H4 (cell line): ENCODE measurements at places on chromosomes 3 and 15.

- DNase-seq: no peak
Measured at GRCh38 chr3:168250415-168250861, 154.7 kb upstream of the GOLIM4 start.

DNA sequence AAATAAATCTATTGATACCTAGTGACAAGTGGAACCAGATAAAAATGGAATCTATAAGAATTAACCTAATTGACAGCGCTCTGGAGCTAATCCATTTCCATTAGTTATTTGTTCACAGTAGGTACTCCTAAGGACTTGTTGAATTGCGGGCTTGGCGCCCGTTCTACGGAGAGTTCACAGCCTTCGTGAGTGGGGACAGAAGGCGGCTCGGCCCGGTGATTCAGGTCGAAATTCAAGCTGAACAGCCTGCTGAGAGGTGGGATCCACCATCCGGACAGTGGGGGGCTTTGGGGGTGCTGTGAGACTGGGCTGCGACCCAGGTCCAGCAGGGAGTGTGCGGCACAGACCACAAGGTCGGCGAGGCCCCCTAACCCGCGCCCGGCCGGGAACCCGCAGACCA lies 779 bp upstream of the CTNNB1 start:
- DNase-seq: no peak

DNA sequence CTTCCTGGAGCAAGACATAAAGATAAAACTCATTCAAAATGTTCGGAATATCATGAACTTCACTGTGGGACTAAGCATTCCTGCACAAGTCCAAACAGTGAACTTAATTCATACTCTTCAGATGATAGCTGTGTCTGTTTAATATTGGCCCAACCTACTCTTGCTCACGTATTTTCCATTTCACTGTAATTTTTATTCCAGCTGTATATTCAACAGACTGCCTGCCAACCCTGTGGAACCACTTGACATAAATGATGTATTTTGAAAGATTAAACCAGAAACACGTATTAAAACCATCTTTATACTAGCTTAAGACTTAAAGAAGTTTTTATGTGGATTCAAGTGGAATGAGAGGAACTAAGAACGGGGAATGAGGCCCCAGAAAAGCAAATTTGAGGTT lies 172.5 kb downstream of the TMEM108 start:
- no peak for DNase-seq

DNA sequence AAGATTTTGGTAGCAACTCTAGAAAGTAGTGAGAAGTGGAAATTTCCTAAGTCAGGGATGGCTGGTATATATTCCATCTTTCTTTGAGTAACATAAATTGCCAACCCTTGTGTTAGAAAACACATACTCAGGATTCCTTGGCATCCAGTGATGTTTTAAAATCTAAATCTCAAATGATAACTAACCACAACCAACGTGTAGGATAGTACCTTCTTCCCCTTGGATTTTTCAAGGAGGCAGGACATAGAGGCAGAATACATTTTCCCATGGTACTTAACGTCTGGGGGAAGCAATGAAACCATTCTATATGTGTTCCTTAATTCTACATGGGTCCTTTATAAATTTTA lies 93.4 kb downstream of the WDR76 start:
- no peak for DNase-seq

DNA sequence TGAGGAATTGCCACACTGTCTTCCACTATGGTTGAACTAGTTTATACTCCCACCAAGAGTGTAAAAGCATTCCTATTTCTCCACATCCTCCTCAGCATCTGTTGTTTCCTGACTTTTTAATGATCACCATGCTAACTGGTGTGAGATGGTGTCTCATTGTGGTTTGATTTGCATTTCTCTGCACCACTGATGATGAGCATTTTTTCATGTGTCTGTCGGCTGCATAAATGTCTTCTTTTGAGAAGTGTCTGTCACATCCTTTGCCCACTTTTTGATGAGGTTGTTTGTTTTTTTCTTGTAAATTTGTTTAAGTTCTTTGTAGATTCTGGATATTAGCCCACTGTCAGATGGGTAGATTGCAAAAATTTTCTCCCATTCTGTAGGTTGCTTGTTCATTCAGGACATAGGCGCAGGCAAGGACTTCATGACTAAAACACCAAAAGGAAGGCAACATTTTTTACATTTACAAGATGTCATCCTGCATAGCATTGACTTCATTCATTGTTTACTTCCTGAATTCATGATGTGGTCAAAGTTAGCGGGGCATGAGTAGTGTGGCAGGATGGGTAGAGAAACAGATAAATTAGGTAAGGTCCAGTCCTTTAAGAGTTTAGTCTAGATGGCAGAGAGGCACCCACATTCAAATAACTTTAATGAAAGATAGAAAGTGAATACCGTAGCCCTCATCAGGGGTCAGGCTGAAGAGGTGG lies 45.1 kb upstream of the LPP start:
- no peak for DNase-seq

DNA sequence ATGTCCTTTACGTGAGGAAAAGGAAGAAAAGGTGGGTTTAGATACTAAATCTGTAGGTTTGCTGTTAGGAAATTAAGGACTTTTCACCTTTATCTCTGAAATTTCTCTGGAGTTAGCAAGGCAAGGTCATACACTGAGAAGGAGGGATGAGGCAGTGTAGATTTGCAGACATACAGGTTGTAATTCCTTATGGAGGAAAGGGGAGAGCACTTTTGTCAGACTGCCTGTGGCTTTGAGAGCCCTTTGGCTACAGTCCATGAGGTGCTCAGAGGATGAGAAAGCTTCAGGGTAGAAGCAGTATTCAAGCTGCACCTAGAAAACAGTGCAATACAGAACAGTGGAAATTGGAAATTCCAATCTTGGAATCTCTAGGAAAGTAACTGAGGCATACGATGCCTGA lies 8.3 kb downstream of the RPL14 start:
- no peak for DNase-seq

GRCh38 chr3:128748557-128748956 lies 22.6 kb downstream of the RAB7A start:
- DNase-seq: no peak

- DNase-seq: no peak
Measured at GRCh38 chr15:85764649-85765277, 30.0 kb downstream of the KLHL25 start.

DNA sequence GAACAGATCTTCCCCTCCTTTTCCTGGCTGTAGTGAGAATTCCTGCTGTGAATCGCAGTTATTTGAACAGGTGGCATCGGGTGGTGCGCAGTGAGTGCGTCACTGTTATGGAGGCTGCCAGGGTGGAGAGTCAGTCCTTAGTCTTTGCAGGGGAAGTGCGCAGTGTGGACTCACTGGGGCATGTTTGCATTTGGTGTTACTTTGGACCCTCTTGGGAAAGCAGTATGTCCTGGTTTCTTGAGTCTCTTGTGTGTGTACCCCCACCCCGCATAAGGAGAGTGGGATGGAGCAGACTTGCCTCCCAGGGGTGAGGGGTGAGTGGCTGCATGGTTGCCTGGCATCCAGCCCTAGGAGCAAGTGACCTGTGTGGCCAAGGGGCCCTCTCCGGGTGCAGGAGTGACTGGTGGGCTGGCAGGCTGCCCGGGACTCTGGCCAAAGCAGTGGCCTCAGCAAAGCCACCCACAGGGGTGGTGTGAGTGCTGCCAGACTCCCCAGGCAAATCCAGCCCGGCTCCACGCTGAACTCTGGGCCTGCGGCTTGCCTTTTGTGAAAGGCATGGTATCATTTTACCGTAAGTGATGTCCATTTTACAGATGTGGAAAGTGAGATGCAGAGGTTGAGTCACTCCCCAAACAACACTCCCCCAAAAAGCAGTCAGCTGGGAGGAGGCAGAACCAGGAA lies 46.4 kb downstream of the DNASE1L3 start:
- DNase-seq: peak; percentile 48

DNA sequence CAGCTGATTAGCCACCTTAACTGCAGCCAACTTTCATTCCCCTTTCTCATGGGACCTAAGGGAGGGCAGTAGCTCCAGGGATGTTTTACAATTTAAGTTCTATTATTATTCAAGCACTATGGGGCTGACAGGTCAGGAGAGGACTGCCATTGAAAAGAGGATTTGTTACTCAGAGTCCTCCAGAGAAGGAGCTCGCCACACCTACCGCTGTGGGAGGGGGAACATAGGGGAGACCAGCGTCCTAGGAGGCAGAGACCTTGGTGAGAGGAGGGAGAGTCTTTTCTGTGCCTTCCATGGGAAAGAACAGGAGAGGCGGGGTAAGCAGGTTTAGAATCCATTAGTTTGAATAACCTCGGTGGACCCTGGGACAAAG lies 14.4 kb downstream of the ATP10A start:
- no peak for DNase-seq

- no peak for DNase-seq
Measured at GRCh38 chr3:194100856-194101390, 35.0 kb upstream of the HES1 start.

DNA sequence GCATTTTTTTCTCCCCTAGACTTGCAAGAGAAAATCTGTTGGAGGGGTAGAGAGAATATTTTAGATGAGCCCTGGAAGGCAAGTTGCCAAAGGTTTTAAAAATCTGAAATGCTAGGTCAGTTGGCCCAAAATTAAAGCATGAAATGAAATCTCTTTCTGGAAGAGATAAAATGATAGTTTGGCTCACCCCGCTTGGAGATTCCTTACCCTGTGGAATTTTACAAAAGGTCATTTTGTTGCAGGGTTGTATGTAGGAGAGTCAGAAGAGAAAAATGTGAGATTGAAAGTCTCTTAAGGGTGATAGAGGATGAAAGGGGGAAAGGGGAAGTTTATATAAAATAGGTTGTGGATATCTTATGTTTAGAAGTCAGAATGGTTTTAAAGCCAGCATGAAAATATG lies 277.8 kb downstream of the CD47 start:
- no peak for DNase-seq

- no peak for DNase-seq
Measured at GRCh38 chr3:67325231-67325630, 327.1 kb downstream of the KBTBD8 start.

GRCh38 chr15:87121336-87121735 lies 1041.7 kb downstream of the AGBL1 start:
- DNase-seq: no peak

DNA sequence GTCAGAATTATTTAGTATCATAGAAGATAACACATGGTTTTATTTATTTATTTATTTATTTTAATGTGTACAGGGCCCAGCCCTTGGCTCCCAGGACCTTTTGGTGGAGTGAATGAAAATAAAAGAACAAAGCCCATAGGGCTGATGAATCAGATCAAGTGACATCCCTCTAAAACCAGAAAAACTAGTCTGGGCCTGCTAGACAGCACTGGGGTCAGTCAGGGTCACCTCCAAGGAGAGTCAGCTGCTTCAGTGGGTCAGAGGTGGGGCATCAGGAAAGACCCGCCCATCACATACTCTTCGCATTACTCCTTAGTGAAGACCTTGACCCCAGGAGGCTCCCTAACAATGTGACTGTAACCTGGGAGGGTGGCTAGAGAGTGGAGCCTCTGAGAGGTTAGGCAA lies 12.8 kb downstream of the PPCDC start:
- no peak for DNase-seq

DNA sequence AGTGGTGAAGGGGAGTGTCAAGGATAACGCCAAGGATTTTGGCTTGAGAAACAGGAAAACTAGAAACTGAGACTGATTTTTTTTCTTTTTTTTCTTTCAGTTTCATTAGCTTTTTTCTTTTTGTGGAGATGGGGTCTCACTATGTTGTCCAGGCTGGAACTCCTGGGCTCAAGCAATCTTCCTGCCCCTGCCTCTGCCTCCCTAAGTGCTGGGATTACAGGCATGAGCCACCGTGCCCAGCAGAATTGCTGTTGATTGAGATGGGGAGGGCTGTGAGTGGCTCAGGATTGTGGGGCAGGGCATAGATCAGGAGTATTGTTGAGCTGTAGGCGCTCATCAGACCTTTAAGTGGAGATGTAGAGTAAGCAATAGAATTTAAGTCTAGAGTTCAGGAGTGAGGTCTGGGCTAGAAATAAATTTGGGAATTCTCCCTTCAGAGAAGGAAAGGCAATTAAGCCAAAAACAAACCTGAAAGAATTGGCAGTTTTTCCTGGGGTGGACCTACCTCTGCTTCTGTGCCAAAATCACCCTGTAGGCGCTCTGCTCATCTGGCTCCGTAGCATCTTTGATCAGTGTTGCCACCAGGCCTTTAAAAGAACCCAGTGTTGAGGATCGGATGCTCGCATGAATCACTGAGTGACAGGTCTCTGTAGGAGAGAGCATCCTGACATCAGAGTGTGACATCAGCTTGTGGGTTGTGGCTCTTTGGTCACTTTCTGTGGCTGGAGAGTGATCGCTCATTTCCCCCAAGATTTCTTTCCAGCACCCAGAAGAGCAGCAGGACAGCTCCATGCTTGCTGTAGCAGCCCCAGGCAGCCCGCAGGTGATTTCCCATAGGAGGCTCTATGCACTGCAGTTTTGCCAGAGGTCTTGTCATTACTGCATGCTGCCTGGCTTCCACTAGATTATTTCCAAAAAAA lies 15.8 kb downstream of the ABHD17C start:
- no peak for DNase-seq

DNA sequence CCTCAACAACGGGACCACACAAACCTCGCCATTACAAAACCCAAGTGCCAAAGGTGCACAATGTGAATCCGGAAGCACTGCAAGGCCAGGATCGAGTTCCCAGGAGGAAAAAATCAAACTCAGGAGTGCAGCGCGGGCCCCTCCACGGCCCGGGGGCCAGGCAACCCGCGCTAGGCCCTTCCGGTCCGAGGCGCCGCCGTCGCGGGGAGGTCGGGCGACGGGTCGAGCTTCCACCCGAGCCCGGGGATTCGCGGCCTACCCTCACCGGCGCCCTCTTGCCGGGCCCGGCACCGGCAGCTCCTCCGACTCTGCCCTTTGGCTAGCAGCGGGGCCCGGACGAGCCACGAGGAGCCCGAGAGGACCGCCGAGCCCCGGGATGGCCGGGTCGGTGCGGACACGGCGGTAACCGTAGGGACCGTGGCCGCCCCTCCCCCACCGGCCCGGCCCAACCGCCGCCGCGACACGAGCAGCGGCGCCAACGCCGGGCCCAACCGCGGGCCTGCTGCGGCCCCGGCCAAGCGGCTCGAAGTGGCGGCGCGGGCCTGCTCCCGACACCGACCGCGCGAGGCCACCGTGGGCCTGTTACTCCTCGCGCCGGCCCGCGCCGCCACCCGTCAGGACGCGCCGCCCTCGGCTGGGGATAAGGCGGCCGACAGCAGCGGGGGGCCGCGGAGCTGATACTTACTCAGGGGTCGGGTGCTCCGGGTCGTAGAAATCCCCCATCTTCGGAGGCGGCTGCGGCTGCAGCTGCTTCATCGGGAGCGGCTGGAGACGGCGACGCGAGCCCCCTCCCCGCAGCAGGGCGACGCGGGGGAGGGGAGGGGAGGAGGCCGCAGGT lies 525 bp downstream of the SETD2 start:
- DNase-seq: no peak

- DNase-seq: no peak
Measured at GRCh38 chr3:3356846-3357245, 177.4 kb upstream of the CRBN start.

- DNase-seq: no peak
Measured at GRCh38 chr3:186368717-186369116, 6.7 kb upstream of the DGKG start.

DNA sequence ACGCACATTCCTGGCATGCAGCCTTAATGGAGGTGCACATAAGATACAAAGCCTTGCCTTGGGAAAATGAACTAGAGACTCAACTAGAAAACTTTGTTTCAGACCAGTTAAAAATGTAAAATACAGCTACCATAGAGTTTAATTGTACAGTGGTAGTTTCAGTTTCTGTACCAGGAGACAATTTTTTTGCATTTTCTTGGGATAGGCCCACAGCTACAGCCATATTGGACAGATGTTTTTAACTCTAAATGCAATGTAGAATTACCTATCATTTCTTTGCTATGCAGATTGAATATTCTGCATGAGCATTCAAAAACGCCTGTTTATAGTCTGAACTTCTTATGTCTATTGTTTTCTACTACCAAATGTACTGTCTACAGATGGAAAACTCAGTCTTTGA lies 20.3 kb downstream of the DAZL start:
- DNase-seq: no peak

GRCh38 chr3:127193341-127193740 lies 410 bp downstream of the PRR23E start:
- no peak for DNase-seq
